ENCODE measurements at places on chromosomes 7 and 10.

GRCh38 chr10:74977913-74978847 is 133.3 kb upstream of the SAMD8 start:
- DNase-seq, result peak; percentile 27

GRCh38 chr7:101232141-101232850 is 5.3 kb downstream of the CLDN15 start:
- DNase-seq, result no peak

GRCh38 chr7:121634356-121634755 is 238.2 kb upstream of the FAM3C start:
- DNase-seq, result no peak

GRCh38 chr7:142581341-142581740 is 167.9 kb upstream of the PRSS1 start:
- no peak for DNase-seq

DNA sequence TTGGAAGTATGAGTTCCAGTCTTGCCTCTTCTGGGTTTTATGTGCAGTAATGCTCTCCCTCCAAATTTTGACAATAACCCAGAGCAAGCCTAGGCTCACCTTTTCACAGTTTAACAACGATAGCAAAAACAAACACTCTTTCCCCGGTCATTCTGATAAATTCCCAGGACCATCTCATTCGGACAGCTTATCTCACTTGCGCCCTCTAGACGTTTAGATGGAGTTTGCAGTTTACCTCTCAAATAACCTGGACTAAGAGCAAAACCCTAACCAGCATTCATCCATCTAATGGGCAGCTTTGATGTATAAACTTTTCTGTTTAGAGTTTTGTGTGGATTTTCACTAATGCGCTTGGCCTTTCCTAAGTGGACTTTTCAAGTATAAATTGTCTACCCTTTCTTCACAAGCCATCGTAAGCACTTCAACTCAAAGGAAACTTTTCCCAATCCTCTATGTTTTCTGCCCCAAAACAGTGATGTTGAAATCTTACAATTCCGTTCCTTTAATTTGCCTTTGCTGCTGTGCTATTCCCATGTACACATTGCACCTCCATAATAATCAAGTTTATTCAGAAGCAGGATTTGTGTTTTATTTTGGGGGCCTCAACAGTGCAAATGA is 114.9 kb downstream of the HDAC9 start:
- no peak for DNase-seq

DNA sequence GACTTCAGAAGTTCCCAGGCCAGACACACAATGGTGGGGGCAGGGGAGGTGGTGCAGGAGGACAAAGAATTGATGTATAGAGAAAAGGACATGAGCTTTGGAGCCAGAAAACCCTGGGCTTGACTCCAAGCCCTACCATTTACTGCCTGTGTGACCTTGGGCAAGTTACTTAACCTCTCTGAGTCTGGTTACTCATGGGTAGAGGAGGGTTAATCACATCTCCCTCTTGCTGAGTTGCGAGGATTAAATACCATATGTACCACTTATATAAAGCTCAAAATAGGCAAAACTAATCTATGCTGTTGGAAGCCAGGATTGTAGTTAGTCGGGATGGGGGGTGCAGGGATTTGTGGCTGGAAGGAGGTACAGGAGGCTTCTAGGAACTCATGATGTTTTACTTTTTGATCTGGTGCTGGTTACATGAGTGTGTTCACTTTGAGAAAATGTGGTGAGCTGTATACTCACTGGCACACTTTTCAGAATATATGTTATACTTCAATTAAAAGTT is 106.8 kb downstream of the SLIT1 start:
- no peak for DNase-seq

- no peak for DNase-seq
These were observed 4.8 kb upstream of the NT5C2 start for GRCh38 chr10:103197903-103198302.
